ENCODE measurements at places on chromosomes 1 and 21.

GRCh38 chr1:62810420-62811274 is 26.7 kb downstream of the ATG4C start:
- no peak for DNase-seq

DNA sequence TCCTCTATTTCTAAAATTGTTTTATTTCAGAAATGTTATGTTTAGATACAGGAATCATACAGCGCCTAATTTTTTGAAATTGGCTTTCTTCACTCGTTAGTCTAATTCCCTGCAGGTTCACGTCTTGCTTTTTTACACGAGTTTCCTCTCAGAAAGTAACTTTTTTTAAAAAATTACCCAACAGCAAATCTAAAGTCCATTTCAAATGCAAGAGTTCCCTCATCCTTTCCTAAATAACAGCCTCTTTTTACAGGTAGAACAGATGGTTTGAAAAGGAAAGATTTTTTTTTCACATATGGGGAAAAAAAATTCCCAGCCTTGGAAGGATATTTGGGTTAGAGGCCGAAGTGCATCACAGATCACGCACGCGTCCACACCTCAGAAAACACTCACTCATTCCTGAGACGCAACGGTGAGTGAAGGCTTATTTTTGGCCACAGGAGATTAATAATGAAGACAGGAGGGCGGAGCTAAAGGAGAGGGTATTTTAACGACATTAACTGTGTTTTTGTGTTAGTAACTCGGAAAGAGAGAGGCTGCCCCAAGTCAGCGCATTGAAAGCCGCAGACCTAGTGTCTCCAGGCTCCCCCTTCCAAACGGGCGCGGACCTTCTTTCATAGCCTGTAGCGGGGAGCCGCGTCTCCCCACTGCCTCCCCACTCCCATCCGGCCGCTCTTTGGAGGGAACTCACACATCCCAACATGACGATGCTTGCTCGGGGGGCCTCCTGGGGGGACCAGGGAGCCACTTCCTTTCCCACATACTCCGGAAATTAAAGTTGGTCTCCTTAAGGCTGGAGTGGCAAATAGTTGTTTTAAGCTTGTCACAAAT is 969 bp upstream of the RIPK4 start:
- DNase-seq, result no peak

DNA sequence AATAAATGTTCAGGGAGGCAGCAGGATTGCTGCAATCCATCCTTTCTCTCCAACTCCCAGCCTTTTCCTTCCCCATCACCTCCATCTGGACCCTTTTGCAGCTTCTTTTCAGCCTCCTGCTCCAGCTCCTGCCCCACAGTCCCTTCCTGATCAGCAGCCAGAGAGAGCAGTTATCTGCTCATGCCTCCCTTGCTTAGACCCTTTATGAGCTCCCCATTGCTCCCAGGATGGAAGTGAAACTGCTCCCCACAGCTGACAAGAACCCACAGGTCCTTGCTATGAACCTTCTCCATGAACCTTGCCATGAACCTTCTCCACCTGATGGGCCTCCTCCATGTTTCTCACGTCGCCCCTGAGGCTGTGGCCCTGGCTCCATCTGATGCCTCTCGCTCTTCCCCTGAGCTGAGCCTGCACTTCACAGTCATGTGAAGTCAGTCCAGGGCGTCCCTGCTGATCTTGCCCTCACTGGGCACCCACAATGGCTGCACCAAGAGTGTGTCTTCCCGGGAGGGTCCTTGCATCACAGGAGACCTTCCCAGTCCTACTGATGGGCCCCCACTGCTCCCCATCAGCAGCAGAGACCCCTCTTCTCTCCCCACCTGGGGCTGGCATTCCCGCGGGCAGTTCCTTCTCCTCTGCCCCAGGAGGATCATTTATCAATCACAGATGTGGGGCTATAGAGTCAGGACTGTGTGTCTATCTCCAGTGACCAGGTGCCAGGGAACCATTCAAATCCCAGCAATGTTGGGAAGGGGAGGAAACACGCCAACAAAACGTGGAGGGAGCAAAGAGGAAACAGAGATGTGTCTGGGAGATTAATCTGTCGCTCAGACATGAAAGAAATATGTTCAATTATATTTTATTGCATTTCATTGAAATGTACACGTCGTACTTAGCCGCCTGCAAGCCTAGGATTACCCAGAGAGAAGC is 73.1 kb downstream of the MATN1 start:
- DNase-seq, result no peak

GRCh38 chr1:60969971-60970509 is 112.3 kb upstream of the NFIA start:
- no peak for DNase-seq

- DNase-seq, result no peak
Measured at GRCh38 chr1:180198196-180198595, 31.9 kb upstream of the LHX4 start.

GRCh38 chr1:153961421-153961820 is 1.9 kb downstream of the SLC39A1 start:
- DNase-seq, result no peak

DNA sequence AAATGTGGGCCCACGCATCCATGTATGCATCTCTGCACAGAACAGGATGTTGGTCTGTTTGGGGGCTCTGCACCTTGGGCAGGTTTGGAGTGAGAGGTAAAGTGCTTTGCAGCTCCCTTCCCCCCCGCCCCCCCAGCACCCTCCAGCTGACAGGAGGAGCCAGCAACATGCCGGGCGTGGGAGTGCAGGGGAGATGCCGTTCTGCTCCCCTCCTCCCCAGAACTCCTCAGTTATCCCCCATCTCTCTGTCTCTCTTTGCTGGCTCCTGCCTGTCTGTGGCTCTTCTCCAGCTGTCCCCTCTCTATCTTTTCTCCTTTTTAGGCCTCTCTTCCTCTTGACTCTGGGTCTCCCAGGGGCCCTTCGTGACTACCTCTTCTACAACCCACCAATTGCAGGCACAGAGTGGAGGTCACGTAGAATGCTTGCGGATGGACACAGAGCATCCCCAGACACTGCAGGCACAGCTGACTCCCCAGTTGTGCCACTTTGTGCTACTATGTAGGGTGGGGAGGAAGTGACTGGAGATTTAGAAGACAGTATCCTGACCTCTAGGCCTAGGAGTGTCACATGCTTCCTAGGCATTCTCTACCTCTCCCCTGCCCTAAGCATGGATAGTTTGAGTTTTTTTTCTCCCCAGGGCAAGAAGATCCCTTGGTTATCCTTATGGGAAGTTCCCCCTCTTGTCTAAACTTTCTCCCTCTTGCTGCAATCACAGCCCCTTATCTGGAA is 1.7 kb upstream of the RORC start:
- DNase-seq, result no peak

- no peak for DNase-seq
Measured at GRCh38 chr1:54931275-54931840, 44.4 kb upstream of the DHCR24 start.
